ENCODE measurements at places on chromosomes 12 and 14.

DNA sequence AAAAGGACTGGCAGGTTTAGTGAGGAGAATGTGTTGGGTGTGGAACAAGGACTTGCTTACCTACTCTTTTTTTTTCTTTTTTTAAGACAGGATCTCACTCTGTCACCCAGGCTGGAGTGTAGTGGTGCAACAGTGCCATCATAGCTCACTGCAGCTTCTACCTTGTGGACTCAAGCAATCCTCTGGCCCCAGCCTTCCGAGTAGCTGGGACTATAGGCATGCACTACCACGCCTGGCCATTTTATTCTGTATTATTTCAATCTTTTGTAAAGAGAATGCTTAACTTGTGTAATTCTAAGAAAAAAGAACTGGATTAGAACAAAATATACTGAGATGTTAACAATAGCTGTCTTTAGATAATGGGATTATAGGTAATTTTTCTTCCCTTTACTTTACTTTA is 1.9 kb upstream of the VRTN start:
- DNase-seq = no peak

DNA sequence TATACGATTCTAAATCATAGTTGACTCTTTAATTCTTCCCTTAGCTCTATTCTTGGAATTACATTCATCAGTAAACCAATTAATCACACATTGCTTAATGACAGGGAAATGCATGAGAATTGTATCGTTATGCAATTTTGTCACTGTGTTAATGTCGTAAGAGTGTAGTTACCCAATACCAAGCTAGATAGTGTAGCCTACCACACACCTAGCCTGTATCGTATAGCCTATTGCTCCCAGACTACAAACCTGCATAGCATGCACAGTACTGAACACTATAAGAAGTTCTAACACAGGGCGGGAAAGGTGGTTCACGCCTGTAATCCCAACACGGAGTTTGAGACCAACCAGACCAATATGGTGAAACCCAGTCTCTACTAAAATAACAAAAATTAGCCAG is 24.7 kb downstream of the HNRNPC start:
- DNase-seq = no peak

GRCh38 chr14:103142026-103142425 is 18.8 kb downstream of the TNFAIP2 start:
- DNase-seq = no peak

DNA sequence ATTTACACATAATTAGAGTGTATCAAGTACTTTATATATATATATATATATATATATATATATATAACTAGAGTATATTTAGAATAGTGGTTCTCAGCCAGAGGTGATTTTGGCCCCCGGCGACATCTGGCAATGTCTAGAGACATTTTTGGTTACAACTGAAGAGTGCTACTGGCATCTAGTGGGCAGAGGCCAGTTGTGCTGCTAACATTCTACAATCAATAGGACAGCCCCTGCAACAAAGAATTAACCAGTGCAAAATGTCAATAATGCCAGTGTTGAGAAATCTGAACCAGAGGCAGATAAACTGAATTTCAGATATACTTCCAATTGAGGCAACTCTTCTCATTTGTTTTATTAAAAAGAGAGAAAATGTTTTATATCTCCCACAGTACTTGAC is 8.9 kb downstream of the GTF2A1 start:
- peak; percentile 15 for DNase-seq

- DNase-seq = no peak
These were observed 3.3 kb downstream of the KIF26A start for GRCh38 chr14:104141621-104142091.

GRCh38 chr12:38587594-38587993 is 271.0 kb downstream of the ALG10B start:
- no peak for DNase-seq

DNA sequence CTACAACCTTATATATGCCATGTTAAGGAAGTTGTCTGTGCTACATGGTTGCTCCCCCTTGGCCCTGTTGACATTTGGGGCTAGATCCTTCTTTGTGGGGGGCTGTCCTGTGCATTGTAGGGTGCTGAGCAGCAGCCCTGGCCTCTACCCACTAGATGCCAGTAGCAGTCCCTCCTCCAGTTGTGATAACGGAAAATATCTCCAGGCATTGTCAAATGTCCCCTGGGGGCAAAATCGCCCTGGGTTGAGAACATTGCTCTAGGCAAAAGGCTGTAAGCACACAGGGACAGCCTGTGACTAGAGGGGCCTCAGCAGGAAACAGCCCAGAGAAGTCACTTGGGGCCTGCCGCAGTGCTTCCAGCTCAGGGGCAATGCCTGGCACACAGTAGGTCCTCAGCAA is 1100.3 kb downstream of the BCL11B start:
- no peak for DNase-seq

- no peak for DNase-seq
These were observed 273.9 kb downstream of the ZFP36L1 start for GRCh38 chr14:68518761-68519670.

- no peak for DNase-seq
These were observed 56.2 kb downstream of the FNTB start for GRCh38 chr14:65042731-65043372.

GRCh38 chr14:103500148-103500990 is 22.3 kb downstream of the CKB start:
- DNase-seq = peak; percentile 95

DNA sequence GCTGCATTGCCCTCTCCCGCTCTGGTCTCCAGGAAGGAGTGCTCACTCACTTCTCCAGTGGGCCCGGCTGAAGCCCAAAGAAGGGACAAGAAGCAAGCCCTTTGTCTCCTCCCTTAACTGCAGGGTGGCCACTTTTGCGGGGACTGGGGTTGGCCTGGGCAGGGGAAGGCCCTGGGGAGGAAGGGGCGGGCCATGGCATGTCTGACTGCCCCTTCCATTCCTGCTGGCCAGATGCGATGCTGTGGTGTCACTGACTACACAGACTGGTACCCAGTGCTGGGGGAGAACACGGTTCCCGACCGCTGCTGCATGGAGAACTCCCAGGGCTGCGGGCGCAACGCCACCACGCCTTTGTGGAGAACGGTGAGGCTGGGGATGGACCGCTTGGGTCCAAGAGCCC is 203.8 kb downstream of the TSPAN9 start:
- DNase-seq = no peak

- no peak for DNase-seq
These were observed 78.4 kb downstream of the NRXN3 start for GRCh38 chr14:78248501-78249090.

DNA sequence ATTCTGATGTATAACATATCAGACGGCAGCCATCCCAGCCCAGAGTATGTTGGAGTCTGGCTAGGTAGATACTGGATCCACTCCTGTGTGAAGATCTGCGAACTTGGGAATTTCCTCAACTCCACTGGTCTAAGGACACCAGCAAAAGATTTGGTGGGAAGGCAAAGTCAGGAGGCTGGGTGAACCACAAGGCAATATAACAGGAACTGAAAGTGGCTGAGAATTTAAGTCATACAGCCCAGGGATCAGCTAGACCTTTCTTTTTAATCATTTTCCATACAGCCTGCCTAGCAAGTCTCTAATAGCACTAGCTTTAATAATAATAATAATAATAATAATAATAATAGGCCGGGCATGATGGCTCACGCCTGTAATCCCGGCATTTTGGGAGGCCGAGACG is 34.8 kb downstream of the BRAP start:
- no peak for DNase-seq

- DNase-seq = no peak
These were observed 17.5 kb upstream of the VSX2 start for GRCh38 chr14:74221741-74222140.

DNA sequence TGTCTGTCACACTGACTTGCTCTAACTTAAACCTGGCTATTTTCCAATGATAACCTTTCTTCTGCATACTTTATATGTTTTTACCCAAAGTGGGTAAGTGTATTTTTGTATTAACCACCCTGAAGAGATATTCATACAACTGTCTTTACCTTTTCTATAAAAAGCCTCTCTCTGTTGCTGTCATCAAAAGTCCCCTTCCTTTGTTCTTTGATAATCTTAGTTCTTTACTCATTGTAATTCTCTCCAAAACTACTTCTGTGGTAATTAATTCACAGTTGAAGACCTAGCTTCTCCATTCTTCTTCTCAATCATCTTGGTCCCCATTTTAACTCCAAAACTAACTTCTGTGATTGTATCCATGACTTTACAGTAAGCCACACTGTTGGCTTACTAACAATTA is 479.7 kb upstream of the MGAT4C start:
- no peak for DNase-seq

DNA sequence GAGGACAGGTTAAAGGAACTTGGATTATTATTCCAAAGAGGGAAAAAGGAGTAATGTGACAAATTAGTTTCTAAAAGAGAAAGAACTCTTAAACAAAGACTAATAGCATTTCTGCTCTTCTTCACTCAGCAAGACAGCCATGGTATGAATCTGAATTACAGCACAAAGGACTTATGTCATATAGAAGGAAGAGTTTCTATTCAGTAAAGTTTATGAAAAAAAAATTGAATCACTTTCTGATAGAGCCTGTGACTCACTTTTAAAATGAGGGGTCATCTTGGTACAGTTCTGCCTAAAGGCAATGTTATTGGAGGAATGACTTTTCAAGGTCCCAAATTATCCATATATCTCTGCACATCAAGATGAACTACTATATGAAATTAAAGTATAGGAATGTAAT is 101.7 kb downstream of the DUSP6 start:
- DNase-seq = no peak

GRCh38 chr12:38316391-38317129 is at the start of gene ALG10B:
Gene ALG10B (plus strand): TSS chr12:38316774. CDS start chr12:38316894, 120 bp downstream.
- DNase-seq = peak; percentile 96

- no peak for DNase-seq
These were observed 2.2 kb upstream of the NFKBIA start for GRCh38 chr14:35406506-35407305.

DNA sequence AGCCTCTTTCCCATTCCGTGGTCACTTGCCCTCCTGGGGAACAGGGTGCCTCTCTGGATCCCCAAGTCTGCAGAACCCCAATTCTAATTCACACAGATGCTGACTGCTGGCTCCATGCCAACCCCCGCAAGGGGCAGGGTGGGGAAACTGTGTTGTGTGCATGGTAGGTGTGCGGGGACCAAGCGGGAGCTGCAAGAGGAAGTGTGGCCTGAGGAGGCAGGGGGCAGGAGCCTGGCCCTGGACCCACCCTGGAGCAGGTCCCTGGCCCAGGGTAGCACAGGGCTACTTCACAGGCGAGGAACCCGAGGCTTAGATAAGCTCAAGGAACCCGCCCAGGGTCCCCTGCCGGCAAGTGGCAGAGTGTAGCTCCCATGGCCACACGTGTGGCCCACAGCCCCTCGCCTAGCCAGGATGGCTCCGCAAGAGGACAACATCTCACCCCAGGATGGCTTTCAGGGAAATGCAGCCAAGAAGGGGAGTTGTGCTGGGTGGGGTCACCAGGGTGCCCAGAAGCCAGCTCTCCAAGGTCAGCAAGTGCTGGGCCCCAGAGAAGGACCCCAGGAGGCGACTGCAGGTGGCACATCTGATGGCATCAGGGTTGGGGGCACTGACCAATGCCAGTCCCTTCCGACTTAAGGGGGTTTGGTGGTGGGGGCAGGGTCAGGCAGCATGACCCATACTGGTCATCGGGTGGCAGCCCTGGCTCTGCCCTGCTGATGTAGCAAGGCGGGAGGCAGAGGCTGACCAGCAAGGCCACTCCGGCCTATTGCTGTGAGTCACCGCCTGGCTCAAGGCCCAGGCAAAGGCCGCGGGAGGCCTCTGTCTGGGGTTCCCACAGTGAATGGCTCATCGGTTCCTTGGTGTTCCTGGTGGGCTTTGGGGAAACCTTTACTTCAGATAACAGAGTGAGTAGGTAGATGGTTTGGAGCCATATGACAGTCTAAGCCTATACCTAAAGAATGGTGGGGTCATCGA is 37.3 kb upstream of the EML1 start:
- peak; percentile 54 for DNase-seq
